ENCODE measurements at places on chromosomes 1 and 21.

DNA sequence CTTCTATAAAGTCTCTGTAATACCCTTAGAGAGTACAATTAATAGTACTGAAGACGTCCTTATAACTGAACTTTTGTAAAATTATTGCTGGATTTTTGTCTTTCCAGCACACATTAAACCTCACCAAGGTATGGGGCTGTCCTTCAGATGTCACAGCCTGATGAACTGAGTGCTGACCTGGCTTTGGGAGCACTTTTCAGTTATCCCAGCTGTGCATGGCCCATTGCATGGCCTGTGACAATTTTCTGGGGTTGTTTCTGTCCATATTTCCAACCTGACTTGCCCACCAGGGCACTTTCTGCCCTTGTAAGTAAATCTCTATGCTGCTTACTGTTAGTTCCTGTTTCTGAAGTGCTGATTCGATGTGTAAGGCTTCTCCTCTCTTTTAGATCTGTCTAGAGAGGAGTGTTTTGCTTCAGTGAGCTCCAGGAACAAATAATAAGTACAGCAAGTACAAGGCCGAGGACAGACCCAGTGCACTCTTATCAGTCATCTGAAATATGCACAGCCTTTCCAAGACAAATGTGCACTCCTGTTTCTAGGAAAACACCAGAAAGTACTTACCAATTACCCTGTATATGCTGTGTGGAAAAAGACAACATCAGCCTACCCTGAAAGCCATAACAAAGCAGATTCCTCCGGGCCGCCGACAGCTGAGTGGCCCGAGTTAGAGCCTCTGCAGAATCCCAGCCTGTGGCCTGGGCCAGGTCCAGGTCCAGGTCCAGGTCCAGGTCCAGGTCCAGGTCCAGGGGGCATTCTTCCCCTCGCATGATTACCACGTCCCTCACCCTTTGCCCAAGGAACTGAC is 121.7 kb downstream of the DHRS3 start:
- no peak for DNase-seq

DNA sequence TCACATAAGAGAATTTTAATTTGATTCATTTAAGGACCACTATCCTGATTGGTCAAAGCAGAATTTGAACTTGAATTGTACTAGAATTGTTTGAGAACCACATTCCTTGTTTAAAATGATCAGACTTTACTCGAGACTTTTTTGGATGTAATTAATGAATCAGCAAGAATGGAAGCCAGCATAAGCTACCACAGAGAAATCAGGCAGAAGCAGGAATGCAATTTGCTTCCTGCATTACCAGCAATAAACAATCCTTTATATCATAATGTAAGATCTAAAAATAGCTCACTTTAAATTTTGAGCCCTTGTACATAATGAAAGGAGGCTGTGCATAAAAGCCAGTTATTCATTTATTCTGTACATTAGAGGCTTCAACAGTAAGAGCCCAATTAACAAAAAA is 119.8 kb upstream of the BACE2 start:
- DNase-seq: no peak

DNA sequence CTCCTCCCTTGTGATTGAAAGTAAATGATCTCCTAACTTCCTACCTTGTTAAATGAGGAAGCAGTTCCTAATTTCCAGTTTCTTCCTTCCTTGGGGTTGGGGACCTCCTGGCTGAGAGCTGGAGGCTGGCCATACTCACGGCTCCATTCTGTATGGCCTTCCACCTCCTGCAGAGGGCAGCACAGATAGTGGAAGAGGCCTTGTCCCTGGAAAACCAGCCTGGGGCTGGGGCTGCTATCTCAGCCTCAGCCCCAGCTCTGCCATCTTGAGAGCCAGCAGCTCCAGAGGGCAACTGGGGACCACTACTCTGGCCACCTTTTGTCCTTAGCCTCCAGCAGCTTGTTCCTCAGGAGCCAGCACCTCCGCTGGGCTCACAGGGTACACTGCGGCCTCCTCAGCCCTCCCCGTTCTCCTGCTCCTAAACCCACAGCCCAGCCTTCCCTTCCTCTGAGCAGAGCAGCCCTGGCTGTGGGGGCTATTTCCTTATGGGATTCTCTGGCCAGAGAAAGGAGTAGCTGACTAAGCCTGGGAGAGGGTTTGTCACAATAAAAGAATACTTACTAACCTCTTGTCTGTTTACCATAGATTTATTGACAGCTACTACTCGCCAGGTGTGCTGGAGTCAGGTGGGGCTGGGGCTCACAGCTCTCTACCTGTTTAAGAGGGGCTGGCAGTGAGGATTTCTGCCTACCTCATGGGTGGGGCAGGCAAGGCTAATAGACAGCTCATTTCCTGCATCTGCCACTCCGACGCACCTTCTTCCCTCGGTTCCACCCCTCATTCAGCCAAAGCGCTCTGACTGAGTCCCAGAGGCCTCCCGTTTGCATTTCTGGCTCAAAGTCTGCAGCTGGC is 6.3 kb downstream of the TMEM234 start:
- DNase-seq: peak; percentile 79

GRCh38 chr1:218513328-218513727 is 168.2 kb downstream of the TGFB2 start:
- DNase-seq: no peak

DNA sequence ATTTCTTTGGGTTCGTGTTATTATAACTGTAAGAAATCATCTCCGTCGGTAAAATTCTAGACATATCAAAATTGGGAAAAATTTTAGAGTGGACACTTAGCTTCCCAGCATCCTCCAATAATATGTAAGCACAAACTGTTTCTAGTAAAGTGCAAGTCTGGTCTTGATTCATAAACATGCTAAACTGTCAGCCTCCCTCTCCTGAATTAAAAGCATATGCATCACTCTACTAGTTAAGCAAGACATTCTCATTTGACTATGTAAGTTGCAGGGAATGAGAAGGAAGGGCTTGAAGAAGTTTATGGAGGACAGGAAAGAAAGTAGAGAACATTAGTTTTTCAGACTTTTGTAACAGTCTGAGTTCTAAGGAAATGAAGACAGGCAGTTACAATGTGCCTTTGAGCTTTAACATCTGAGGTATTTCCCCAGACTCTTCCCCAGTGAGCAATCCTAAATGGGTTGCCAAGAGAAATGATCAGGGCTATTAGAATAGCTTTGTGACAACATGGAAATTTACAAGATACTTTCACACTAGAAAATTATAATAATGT is 90.0 kb downstream of the TYW3 start:
- DNase-seq: no peak

DNA sequence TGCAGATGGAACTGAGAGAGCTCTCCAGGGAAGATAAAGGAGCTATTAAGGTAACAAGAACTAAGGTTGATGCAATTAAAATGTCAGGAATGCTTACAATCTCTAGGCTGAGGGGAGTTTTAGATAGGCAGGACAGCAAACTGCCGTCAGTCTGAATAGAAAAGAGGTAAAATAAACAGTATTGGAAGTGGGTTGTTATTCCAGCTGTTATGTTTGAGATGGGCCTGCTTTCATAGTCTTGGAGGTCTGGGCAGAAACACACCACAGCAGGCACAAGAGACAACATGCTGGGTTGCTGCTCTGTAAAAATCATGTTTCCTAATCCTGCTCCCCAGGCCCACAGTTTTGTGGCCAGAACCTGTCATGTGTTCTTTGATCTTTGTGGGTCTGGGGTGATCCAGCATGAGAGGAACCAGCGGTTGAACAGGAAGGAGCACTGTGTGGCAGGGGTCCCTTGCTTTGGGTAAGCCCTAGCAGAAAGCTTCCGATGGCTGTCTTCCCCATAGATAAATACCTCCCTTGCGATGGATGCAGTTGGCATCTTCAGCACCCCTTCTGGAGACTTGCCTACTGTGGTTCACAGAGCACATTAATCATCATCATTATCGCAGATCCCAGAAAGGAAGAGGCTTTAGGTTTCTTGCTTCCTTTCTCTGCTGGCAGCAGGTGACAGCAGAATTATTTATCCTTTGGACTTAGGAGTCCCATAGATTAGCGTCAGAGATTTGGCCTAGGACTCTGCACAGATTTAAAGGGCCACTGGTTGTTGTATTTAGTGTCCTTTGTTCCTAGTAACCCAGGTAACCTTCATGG is 97.1 kb downstream of the AK5 start:
- no peak for DNase-seq

DNA sequence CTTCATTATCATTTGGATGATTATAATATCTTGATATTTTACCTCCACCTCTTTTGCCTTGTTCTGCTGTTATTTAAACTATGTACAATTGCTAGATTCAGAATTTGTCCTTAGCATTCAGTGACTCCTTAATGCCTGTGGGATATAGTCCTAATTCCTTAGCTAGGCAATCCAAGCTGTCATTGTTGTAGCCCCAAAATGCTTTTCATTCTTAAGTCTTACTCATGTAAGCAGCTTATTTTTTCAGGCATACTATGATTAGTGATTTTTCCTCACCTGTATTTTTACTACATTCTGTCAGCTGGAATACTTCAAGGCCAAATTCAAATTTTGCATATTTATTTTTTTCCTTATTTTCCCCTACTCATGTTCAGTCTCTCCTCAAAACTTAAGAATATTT is 13.4 kb downstream of the PKN2 start:
- no peak for DNase-seq

GRCh38 chr1:53572065-53572814 is 113.0 kb downstream of the DMRTB1 start:
- DNase-seq: no peak

GRCh38 chr1:246074421-246074820 is 432.7 kb downstream of the SMYD3 start:
- DNase-seq: no peak

GRCh38 chr1:209772126-209772525 is 12.2 kb downstream of the C1orf74 start:
- DNase-seq: no peak

DNA sequence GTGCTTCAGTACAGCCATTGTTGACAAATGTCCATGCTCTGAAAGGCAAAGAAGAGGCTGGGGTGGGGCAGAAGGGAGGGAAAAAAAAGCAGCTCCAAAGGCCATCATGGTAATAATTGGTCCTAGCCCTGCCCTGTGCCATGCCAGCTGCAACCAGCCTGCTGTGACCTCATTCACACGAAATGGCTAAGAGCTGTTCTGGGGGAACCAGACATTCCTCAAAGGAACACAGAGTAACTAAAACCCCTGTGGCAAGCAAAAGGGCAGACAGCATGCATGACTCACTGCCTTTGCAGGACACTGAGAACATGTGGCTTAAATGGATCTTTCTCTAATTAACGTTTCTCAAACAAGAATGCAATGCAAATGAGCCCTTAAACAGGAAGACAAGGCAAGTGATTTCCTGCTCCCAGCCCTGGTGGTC is 42.3 kb downstream of the STYXL2 start:
- DNase-seq: no peak

- DNase-seq: no peak
Observed at GRCh38 chr1:42323551-42323950, 11.5 kb downstream of the FOXJ3 start.

DNA sequence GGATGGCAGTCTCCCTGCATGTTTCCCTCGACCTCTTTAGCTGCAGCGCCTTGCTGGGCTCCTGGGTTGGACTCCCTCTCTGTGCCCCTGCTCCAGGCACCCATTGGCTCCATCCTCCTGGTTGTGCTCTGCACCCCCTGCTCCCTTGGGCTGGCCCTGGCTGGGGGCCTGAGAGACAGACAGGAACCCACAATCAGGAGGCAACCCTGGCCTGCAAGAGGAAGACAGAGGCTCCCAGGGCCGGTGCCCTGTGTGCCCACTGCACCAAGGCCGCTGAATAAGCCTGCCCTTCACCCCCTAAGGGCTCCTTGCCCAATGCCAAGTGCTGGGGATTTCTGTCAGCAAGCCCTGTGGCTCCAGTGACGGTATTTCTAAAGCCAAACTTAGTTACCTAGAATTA is 31.5 kb upstream of the LHX4 start:
- DNase-seq: no peak

- no peak for DNase-seq
Observed at GRCh38 chr1:32208469-32208868, 420 bp upstream of the DCDC2B start.

- DNase-seq: no peak
Observed at GRCh38 chr1:19450811-19451515, 34.4 kb downstream of the CAPZB start.

DNA sequence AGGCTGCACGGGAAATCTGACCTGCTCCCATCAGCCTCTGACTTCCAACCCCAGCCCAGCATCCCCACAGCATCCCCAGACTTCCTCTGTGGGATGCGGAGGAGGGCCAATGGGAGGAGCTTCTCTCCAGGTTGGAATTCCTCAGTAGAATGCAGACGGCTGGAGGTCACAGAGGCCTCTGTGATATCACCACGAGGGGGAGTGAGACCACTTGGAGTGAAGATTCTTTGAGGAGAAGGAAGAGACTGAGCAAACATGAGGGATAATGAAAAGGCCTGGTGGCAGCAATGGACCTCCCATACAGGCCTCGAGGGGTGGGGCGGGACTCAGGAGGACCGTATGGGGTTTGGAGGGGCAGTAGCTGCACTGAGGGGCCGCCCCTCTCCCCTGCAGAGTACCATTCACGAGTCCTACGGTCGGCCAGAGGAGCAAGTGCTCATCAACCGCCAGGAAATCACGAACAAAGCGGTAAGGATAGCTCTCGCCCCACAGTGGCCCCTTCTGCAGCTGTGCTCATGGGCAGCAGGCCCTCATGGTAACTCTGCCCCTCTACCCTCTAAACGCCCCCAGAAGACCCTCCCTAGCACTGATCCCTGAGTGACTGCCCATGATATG is at the start of gene CATSPER4:
TSS of gene CATSPER4 (plus strand) at position 230 of the 615 bp plus-strand sequence. CDS start at position 256, 26 bp downstream.
- DNase-seq: no peak

- no peak for DNase-seq
Observed at GRCh38 chr1:218394416-218394815, 49.3 kb downstream of the TGFB2 start.

DNA sequence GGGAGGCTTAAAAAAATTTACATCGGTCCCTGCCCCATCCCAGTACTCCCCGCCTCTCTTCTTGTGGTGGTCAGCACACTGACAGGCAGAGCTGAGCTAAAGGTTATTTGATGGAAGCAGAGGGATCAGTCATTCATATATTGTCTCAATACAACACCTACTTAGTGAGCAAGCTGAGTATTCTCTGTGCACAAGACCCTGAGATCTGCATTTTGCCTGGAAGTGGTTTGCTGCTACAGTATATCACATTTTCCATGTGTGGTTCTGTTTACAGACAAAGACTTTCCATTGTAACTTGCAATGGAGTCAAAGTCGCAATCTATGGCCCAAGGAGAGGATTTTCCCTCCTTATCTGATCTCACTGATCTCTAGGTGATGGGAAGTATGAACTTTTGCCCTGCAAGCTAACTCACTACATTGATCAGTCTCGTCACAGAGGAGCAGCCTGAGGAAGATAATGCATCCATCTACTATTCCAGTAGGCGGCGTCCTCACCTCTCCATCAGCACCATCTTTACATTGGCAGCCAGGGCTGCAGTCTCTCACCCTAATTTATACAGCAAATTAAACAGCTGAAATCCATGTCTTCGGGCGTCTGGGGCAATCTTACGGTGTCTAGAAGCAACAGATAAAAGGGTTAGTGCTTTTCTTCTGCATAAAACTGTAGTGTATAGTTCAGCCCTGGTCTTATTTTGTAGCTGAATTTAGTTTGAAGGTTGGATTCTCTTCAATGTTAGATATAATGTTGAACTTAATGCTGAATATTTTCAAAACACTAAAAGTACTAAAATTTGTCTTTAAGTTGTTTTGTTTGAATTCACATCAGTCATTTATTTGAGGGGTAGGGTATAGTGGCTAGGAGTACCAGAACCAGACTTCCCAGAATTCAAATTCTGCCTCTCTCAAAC is 3.2 kb upstream of the TRAF5 start:
- DNase-seq: peak; percentile 69

GRCh38 chr1:1889090-1889750 is 1.7 kb downstream of the GNB1 start:
- DNase-seq: no peak

- no peak for DNase-seq
Observed at GRCh38 chr1:86993269-86993985, 79.0 kb downstream of the HS2ST1 start.

Measured in head of caudate nucleus (tissue), 42 donors.